ENCODE measurements at places on chromosomes 1 and 21.

- peak; percentile 12 for DNase-seq
Measured at GRCh38 chr21:46098303-46099141, 610 bp downstream of the COL6A2 start.

- peak; percentile 28 for DNase-seq
Measured at GRCh38 chr1:93878501-93878888, 511 bp downstream of the DNTTIP2 start.

- DNase-seq = no peak
Measured at GRCh38 chr21:40242586-40243265, 375.5 kb downstream of the PCP4 start.

DNA sequence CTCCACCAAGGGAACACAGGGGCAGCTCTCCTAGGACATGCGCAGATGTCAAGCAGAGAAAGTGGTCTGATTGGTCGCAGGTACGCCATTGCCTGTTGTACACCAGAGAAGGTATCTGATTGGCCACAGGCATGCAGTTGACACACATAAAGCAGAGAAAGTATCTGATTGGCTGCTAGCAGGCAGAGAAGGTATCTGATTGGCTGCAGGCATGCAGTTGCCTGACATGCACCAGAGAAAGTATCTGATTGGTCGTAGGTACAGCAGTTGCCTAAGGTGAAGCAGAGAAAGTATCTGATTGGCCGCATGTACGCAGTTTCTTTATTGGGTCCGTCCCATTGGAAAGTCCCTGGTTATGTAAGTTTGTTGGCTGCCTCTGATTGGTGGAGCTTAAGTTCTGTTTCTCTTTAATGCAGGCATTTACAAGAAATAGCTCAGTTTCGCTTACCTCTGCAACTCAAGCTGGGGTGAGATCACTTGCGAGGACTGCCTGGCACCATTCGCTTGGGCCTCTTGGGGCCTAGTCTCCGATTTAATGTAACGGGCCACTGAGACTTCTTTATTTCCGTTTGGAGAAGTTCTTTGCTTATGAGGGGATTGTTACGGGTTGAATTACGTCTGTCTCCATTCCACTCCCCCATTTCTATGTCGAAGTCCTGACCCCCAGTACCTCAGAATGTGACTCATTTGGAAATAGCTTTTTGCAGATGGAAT, 74.2 kb downstream of the SIK1 start:
- no peak for DNase-seq

DNA sequence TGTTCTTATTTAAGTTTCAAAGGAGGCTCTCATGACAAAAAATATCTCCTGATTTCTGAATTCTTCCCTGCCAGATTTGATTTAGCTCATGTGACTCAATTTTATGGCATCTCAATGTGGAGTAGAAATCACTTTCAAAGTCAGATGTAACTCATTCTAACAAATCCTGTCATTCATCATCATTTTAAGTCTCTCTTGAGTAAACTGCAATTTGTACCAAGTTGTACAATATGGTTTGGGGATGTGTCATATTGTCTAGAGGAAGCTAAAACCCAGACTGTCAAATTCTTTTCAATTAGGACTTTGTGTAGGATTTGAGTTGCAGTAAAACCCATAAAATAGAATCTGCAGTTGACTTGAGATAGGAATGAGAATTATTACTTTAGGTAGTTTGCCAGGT, 2101.0 kb downstream of the NCAM2 start:
- no peak for DNase-seq

GRCh38 chr1:214460304-214460916, 91.0 kb downstream of the PTPN14 start:
- DNase-seq = no peak

- DNase-seq = no peak
Measured at GRCh38 chr1:239872626-239873025, 219.1 kb upstream of the FMN2 start.

- DNase-seq = no peak
Measured at GRCh38 chr1:94602316-94602715, 60.8 kb upstream of the F3 start.

- DNase-seq = no peak
Measured at GRCh38 chr1:55310505-55310971, 95.4 kb upstream of the USP24 start.

GRCh38 chr1:211896958-211897357, 66.4 kb upstream of the LPGAT1 start:
- DNase-seq = no peak

GRCh38 chr1:48697066-48697707, 79.5 kb downstream of the BEND5 start:
- no peak for DNase-seq

- no peak for DNase-seq
Measured at GRCh38 chr1:231957359-231957758, 330.8 kb downstream of the DISC1 start.

DNA sequence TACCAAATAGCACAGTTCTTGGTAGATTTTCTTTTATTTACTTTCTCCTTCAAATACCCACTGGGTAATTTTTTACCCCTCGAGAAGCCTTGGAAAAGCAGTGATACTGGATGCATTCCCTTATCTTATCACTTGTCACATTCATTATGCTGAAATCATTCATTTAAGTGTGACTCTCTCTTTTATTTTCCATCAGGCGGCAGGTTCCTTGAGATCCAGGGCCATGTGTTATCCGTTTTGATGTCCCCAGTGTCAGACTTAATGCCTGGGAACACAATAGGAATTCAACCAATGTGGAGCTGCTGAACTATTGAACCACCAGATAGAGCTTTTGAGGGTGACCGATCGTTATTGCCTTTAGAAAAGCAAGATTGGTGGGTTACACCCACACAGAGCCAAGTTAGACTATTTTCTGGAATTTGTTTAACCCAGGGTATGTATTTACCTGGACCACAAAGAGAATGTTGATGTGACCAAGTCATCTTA, 51.5 kb upstream of the ATP5PO start:
- no peak for DNase-seq

DNA sequence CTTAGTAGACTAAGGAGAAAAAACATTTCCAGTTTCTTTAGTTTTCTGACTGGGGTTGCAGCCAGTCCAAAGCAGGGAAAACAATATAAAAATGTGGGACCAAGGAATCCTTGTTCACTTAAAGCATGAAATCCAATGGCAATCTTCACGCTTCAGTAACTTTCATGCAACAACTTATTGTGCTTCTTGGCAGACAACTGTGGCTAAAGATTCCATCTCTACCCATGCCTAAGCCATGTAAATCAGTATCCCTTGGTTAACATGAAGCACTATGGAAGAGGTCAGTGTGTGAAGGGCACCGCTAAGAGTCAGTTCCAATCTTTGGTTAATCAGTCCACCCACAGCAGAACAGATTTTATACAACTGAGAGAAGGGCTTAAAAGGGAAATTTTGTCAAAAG, 201.8 kb upstream of the GREM2 start:
- no peak for DNase-seq

- no peak for DNase-seq
Measured at GRCh38 chr1:218983433-218983832, 190.2 kb upstream of the LYPLAL1 start.

DNA sequence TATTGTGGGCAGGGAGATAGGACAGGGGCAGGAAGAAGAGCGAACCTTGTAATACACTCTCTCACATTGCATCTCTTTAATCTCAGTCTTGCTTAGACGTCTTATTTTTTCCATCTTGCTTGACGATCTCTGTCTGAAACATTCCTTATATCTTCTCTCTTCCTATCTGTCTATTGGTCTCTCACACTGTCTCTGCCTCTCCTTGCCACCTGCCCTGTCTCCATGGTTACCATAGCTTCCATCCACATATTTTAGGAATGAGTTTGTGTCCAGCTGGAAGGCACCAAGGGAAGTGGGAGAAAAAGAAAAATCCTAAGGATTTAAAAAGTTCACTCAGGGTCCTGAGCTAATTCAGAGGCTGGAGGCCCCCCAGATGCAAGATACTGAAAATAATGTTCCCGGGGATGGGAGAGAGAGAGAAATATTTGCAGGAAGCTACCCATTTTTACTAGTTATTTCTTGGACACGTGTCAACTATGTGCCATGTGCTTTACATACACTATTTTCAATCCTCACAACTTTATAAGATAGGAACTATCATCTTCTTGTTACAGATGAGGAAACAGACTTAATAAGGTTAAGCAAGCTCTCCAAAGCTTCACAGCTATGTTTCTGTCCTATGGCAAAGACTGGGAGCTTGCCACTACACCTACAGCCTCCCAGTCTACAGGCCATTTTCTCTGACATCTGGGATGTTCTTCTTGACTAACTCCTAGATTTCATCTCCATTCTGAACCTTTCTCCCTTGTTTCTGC, 933 bp downstream of the ANKRD34A start:
- DNase-seq = no peak

DNA sequence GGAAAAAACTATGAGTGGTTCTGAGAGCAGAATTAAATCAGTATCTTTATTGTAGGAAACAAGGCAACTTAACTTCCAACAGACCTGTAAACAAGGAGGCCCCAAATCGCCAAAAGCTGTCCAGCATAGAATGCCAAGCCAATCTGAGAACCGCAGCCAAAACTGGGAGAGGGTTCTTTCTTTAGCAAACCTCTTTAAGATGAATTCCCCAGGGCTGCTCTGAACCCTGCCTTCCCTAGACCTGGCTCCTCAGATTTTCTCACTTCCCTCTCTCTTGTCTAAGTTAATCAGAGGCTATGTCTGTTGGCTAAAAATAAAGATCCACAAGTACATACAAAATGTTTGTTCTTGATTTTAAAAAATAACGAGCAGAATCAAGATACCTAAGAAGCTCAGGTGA, 141.4 kb downstream of the SMYD3 start:
- DNase-seq = no peak

- no peak for DNase-seq
Measured at GRCh38 chr1:9340864-9341263, 48.2 kb downstream of the SPSB1 start.

DNA sequence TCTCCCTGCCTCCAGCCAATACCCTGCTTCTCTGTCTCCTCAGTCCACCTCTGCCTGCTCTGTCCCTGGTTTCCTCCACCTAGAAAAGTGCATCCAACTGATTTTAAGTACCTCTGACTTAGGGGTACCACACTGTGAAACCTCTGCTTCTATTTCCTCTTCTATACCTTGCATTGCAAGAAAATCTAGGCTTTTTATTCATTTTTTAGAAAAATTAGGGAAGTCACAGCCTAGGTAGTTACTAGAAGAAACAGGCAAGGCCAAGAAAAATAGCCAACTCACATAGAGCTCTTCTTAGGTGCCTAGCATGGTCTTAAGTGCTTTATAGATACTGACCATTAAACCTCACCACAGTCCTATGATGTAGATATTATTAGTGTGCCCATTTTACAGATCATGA, 39.1 kb downstream of the HIVEP3 start:
- no peak for DNase-seq

DNA sequence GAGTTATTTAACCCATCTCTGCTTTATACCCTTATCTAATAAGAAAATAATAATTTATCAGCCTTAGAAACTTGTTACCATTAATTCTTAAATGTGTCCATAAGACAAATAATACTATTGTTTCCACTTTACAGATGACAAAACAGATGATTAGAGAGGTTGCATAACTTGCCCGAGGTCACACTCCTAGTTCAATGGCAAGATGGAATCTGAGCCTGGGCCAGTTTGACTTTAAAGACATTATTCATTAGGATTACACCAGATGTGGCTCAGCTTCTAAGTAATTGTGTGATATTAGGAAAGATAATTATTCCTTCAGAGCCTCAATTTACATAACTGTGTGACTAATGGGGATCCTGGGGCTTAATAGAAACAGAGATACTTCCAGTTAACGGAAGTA, 42.3 kb upstream of the KCNK2 start:
- no peak for DNase-seq

GRCh38 chr1:222233444-222234158, 314.3 kb downstream of the HHIPL2 start:
- DNase-seq = no peak

GRCh38 chr1:22569269-22569668, 6.0 kb downstream of the EPHA8 start:
- DNase-seq = no peak

DNA sequence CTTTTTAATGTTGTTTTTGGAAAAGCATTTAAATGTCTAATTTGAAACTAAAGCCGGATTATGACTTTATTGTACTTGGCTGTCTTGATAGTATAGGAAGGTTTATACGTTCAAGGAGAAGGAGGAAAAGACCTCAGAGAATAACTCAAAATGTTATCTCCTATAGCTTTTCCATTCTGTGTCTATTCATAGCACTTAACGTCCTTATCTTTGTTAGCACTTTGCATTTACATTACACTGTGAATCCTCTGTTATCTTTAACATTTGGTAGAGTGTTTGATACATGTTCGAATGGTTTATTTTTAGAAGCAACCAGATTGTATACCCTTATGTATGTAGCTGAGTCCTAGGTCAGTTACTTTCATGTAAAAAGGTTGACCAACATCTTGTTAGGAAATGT, 50.8 kb upstream of the PODN start:
- no peak for DNase-seq

DNA sequence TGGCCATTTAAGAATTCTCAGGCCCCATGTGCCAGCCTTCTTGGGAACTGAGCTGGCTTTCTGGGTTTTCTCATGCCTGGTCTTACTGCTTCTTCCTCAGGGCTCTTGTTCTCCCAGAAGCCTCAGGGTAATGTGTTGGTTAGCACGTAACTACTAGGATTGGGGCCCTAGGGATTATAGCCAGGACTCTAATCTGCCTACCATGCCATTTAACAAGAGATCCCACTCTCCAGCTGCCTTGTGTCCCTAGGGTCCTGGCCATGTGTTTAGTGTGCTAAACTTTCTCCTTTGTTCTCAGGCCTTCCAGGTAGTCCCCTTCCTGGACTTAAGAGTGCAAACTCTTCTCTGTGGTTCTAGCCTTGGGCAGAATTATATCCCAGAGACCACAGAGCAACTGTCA, 2.2 kb upstream of the SH3BGRL3 start:
- no peak for DNase-seq

- DNase-seq = no peak
Measured at GRCh38 chr1:16907870-16908758, 12.3 kb downstream of the RNU1-2 start.

DNA sequence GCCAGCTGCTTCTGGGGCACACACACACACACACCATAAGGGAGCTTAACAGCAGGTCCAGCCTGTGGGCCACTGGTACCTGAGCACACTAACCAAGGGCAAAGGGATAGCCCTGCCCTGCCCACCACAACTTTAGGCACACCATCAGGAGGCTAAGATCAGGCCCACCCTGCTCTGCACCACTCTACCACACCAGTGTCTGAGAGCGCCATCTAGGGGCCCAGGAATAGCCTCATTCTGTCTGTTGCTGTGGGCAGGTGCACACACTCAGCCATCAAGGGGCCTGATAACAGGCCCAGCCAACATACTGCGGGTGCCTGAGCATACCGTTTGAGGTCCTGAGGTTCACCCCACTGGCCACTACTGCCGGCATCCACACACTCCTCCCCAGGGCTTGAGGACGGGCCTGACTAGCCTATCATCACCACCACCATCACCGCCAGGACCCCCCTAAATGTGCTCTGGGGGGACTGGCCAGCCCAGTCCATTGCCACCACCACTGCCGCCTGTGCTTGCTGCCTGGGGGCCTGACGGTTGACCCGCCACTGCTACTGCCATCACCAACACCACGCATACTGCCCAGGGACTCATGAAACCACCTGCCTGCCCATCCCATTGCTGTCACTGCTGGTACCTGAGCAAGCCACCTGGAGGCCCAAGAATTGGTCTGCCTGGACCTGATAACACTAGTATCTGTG, 31.3 kb downstream of the NSL1 start:
- DNase-seq = peak; percentile 32

- DNase-seq = no peak
Measured at GRCh38 chr1:210260096-210260495, 27.5 kb downstream of the SERTAD4 start.

Data from T-helper 1 cell (primary cell).